ENCODE measurements at places on chromosomes 3 and 15.

DNA sequence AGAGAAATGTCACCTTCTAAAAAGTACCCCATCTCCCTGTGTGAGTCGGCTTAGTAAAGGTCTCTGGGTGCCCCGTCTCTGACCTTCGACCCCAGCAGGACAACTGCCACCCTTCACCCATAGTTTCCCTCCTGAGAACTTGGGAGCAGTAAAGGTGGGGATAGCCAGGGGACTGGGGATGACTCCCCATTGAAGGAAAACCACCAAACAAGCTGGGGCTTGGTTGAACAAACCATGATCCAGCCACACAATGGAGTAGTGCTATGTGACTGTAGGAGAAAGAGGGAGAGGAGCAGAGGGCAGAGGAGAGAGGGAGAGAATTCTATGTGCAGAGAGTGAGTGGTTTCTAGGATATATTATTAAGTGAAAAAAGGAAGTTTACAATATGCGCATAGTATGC, 33.7 kb downstream of the IDH3A start:
- DNase-seq, result no peak

GRCh38 chr3:49511639-49512038, 41.6 kb downstream of the DAG1 start:
- no peak for DNase-seq

GRCh38 chr15:87639305-87640011, 617.1 kb downstream of the NTRK3 start:
- DNase-seq, result no peak

DNA sequence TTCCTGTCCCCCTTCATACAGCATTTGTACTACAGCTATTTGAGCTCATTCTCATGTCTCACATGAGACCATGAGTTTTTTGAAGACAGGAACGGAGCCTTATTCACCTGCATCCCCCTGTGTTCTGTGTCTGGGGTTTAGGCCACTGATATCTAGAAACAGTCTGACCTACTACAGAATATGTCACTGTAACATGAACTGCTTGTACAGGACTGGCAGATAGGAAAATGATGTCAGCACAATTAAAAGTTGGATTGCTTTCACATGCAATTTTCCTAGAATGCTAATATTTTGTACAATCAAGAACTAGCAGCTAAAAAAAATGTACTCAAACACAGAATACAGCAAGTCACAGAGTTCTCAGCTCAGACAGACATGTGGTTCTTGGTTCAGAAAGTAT, 90.8 kb upstream of the FGF12 start:
- no peak for DNase-seq

DNA sequence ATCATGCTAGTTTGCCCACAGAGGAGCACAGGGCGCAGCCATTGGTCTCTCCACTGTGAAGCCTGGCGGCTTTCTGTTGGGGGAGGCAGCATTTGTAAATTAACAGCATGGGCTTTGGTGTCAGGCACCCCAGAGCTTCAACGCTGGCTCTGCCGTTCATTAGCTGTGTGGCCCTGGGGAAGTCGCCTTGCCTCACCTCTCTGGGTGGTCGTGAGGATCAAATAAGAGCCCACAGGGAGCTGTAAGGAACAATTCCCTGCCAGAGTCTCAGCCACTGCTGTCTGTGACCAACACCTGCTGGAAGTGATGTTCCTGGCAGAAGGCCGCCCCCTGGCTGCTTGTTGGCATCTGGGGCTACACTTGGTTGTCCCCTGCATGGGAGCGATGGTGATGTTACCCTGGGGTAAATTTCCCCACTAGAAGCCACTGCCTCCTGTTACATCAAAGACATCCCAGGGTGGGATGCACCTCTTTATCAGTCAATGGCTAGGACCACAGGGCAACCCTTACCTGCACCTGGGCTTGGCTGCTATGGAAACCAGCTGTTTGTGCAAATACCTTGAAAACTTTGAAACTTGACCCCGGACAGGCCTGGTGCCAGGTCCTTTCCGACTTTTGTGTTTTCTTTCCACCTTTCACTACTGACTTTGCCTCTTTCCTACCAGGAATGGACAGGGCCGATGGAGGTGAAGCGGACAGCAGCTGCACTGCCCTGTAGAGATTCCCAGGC, 36.9 kb downstream of the DNASE1L3 start:
- peak; percentile 19 for DNase-seq

DNA sequence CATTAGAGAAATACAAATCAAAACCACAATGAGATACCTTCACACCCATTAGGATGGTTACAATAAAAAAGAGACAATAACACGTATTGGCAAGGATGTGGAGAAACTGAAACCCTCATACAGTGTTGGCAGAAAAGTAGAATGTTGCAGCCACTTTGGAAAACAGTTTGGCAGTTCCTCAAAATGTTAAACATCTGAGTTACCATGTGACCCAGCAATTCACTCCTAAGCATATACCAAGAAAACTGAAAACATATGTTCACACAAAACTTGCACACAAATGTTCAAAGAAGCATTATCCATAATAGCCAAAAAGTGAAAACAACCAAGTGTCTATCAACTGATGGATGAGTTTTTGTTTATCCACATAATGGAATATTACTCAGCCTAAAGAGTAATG, 166.9 kb upstream of the FAM3D start:
- no peak for DNase-seq

GRCh38 chr15:48722764-48723661, 77.5 kb upstream of the FBN1 start:
- DNase-seq, result no peak

- DNase-seq, result no peak
Observed at GRCh38 chr15:68572309-68572708, 6.5 kb upstream of the CORO2B start.

DNA sequence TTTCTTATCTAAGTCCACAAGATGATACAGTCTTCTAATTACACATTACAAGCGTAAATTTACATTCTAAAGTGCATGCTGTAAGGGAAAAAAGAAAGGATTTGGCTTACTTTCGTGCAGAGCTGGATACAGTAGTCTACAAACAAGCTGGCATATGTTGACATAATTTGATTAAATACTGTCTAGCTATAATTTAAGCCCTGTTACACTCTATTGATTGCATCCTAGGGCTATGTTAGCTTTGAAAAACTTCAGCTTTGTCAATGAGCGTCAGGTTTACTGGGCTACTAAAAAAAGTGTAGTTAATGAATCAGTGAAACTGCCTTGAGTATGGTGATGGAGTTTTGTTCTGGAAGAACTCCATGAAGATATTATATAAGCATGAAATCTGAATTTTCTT, 24.5 kb upstream of the PLCL2 start:
- no peak for DNase-seq

- no peak for DNase-seq
Observed at GRCh38 chr15:69114331-69114928, 46.0 kb upstream of the GLCE start.

DNA sequence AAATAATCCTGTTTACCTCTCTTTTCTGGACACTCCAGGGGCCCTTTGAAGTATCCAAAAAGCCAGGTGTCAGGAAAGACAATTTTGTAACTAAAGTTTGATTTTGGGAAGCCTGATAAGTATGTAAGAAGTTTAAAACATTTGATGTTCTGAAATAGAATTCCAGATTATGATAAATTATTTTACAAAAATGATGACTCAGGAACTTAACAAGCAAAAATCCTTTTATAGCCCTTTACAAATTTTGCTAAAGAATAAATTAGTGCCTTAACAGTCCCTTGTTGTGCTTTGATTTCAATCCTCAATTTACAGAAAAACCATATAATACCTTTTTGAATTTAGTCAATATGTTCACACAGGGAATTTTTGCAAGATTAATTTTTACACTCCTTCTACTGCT, 38.1 kb downstream of the IL1RAP start:
- no peak for DNase-seq

- DNase-seq, result peak; percentile 28
Observed at GRCh38 chr15:84982301-84982920, 755 bp downstream of the PDE8A start.

GRCh38 chr15:86756688-86757087, 677.0 kb downstream of the AGBL1 start:
- DNase-seq, result no peak

GRCh38 chr15:77017091-77017660, 22.2 kb downstream of the PSTPIP1 start:
- DNase-seq, result no peak

- no peak for DNase-seq
Observed at GRCh38 chr15:67068710-67069400, 3.5 kb downstream of the SMAD3 start.

DNA sequence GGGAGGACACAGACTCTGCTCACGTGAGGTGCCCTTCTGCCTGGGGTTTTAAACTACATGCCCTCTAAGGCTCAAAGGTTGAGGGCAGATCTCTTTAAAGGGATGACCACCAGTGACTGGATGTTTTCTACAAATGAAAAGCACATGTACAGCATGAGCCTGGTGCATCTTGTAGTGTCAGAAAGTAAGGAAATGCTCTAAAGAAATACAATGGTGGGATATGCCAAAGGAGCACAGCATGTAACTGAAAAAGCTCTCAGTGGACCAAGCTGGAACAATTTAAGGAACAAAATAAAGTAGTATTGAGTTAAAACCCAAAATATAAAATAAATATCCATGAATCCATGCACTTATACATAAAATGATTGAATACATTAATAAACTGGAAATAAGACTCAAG, 78.3 kb upstream of the SEMA6D start:
- DNase-seq, result no peak

GRCh38 chr3:54424292-54424691, 301.9 kb downstream of the CACNA2D3 start:
- no peak for DNase-seq

DNA sequence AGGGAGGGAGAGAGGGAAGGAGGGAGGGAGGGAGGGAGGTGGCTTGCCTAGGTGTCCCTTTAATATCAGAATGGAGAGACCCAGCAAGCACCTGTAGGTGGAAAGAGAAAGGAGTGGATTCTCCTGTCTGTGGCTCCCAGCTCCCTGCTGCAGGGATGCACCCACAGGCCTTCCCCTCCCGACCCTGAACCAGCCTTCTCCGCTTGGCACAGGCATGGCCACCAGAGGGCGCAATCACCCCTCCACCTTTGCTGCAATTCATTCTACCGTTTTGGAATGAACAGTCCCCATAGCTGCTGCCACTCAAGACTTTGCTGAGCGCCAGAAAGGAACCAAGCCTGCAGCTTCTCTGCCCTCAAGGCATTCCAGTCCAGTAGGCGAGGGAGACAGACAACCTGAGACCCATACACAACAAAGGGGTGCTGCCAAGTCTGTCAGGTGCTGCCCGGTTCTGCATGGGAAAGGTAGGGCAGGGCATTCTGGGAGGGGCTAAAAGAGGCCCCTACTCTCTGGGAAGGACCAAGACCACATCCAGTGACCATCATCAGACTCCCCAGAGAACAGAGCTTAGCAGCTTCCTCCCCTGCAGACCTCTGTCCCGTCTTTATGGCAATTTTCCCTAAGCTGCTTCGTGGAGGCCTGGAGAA, 4.9 kb downstream of the TLR9 start:
- DNase-seq, result peak; percentile 83

- DNase-seq, result no peak
Observed at GRCh38 chr3:133905376-133905775, 9.7 kb upstream of the RAB6B start.

DNA sequence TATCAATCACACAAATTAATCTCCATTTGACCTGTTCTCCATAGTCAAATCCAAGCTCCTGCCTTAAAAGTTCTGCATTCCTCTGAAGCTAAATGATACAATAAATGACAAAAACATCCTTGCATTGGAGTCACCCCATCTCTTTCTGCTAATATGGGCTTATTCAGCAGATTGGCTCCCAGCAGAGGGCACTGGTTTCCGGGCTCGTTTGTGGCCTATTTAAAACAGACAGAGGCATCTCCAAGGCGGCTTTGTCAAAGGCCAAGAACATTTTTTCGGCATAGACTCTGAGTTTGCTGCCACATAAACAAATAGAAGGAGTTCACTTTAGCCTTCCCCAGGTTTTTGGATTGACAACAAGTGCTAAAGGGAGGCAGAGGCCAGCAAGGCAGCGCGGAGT, 204.4 kb upstream of the RASGRP1 start:
- DNase-seq, result no peak

GRCh38 chr3:10351013-10351735, 30.3 kb upstream of the SEC13 start:
- no peak for DNase-seq

- no peak for DNase-seq
Observed at GRCh38 chr15:48538941-48539340, 106.6 kb downstream of the FBN1 start.

GRCh38 chr3:13414040-13414729, 5.9 kb downstream of the NUP210 start:
- peak; percentile 49 for DNase-seq

- DNase-seq, result no peak
Observed at GRCh38 chr15:53384417-53384816, 375.0 kb downstream of the WDR72 start.

- DNase-seq, result peak; percentile 8
Observed at GRCh38 chr3:128076483-128077201, 24.4 kb downstream of the SEC61A1 start.

DNA sequence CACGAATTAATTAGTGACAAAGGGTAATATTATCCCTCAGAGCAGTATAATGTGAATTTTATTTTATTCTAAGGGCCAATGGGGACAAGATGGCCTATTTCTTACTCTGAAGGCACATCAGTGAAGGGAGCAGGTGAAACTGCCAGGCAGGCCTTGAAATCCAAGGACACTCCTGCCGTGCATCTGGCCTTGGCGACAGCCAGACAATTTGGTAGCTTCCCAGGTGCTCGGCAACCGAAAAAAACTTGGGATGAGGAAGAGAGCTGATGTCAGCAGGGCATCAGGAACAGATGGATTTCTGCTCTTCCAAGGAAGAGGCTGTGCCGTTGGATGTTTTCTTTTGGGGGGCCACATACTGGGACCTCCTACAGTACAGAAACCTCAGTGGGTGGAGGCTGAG, 83.2 kb upstream of the ADAMTSL3 start:
- DNase-seq, result no peak

DNA sequence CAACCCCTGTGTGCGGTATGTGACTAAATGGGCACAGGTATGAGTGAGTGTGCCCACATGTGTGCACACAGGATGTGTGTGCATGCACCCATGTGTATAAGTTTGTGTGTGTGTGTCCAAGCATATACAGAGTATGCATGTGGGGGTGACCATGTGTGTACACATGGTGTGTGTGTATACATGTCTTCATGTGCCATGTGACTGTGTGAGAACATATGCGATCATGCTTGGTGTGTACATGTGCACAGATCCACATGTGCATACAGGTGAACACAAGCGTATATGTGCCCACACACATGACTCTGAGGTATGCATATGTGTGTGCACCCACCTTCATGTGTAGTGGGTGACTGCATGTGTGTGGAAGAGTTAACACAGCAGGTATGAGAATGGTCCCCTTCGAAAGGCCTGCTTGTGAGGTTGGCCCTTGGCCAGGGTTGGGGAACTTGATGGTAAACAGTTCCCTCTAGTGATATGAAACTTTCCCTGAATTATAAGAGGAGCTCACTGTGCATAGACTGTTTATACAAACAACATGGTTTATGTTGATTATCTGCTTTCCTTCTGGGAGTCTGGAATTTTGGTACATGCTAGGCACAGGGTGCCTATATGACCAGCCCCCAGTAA, 10.3 kb downstream of the PFKFB4 start:
- no peak for DNase-seq

DNA sequence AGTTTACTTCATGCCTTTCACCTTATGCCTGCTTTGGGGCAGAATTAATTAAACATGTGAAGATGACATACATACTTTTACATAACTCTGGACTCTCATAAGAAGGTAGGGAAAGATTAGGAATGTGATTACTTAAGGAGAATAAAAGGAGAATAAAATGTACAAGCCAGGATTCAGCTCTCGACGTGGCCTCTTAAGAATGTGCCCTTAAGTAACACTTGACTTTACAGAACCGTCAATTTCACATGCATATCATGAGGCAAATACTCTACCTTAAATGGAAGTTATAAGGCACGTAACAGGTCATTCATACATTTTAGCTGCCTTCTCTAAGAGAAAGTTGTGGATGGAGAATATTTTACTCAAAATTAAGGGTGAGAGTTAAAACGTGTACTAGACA, 263.7 kb upstream of the LMCD1 start:
- no peak for DNase-seq
